ENCODE measurements at places on chromosomes 5 and 9.

DNA sequence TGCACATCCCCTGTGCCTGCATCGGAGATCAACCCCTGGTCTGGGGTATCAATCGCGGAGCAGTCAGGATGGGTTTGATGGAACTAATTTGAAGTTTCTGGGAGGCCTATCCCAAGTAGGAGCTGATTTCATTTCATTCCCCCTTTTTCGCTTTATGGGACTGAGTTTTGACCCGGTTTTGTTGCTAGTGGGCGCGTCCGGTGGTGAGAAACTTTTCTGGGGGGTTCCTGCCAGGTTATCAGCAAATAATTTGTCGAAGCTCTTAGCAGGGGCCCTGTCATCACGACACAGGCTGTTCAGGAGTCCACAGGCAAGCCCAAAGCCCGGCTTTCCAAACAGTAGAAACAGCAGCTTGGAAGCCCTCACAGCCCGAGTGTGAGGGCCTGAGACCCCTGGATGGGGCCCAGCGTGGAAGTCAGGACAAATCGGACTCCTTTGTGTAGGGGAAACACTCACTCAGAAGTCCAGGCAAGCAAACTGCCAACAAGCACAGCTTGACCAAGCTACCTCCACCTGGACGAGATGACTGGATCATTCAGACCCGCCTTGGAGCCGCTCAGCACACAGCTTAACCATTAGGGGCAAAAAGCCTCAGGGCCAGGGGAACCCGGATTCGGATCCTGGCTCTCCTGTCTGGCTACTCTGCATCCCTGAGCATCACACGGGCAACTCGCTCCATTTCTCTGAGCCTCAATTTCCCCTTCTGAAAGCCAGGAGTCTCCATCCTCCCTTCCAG is 64.4 kb upstream of the BARHL1 start:
- DNase-seq, result no peak

- no peak for DNase-seq
Observed at GRCh38 chr9:133811471-133811870, 73.3 kb upstream of the SARDH start.

- DNase-seq, result peak; percentile 31
Observed at GRCh38 chr5:90866333-90866732, 307.7 kb downstream of the ADGRV1 start.

DNA sequence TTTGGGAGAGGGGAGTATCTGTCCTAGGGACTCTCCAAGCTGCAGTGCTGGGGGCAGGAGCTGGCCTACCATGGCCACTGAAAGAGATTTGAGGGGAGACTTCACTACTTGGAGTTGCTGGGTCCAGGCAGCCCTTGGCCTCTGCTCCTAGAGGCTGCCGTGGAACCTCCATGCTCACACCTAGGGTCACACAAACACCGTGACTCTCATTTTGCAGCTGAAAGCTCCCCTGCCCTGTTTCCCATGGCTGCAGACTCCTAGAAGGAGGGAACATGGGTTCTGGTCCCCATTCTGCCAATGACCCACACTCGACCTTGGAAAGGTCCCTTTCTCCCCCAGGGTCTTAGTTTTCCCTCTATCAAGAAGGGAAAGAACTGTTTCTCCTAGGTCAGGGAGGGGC is 147.1 kb upstream of the PPP1R26 start:
- DNase-seq, result no peak

GRCh38 chr9:5178126-5178805 is 7.2 kb downstream of the INSL6 start:
- DNase-seq, result no peak

- DNase-seq, result no peak
Observed at GRCh38 chr9:128969491-128969890, 22.0 kb downstream of the NUP188 start.

DNA sequence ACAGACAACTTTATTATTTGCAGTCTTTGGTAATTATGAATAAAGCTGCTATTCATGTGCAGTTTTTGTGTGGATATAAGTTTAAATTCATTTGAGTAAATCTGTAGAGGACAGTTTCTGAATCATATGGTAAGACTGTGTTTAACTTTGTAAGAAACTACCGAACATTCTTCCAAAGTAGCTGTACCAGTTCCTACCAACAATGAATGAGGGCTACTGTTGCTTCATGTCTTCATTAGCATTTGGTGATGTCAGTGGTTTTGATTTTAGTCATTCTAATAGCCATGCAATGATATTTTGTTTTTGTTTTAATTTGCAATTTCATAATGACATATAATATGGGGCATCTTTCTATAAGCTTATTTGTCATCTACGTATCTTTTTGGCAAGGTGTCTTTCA is 501.3 kb upstream of the RORB start:
- peak; percentile 1 for DNase-seq

DNA sequence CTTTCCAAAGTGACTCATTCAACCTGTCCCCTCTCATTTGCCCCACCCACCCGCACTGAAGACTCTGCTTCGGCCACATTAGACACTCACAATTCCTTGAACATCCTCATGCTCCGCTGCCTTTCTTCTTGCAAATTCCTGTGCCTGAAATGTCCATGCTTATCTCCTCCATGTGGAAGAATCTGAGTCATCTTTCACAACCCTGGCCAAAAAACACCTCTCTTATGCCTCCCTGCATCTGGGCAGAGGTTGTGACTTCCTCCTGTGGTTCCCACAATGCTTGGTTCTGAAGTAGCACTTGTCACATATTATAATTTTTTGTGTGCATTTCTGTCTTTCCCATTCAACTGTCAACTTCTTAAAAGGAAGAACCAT is 238.6 kb downstream of the ENC1 start:
- no peak for DNase-seq

DNA sequence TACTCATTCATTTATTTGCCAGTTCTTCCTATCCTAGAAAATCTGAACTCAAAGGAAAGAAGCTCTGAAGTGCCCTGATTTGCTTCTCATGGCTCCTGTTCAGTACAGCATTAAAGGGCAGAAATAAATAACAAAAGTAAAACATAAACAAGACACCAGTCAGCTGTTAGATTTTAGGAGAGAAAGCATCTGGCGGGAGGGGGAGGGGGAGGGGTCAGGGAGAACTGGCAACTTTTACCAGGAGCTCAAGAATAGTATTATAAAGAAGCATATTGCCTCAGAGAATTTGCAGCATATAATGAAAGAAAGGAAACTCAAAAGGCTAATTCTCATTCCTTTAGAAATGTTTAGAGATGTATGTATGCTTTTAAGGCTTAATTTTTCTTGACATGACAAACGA is 68.1 kb downstream of the SEMA6A start:
- no peak for DNase-seq

GRCh38 chr5:84634256-84634655 is 249.6 kb upstream of the EDIL3 start:
- DNase-seq, result peak; percentile 7

GRCh38 chr5:119016125-119016774 is 27.9 kb upstream of the DTWD2 start:
- no peak for DNase-seq

DNA sequence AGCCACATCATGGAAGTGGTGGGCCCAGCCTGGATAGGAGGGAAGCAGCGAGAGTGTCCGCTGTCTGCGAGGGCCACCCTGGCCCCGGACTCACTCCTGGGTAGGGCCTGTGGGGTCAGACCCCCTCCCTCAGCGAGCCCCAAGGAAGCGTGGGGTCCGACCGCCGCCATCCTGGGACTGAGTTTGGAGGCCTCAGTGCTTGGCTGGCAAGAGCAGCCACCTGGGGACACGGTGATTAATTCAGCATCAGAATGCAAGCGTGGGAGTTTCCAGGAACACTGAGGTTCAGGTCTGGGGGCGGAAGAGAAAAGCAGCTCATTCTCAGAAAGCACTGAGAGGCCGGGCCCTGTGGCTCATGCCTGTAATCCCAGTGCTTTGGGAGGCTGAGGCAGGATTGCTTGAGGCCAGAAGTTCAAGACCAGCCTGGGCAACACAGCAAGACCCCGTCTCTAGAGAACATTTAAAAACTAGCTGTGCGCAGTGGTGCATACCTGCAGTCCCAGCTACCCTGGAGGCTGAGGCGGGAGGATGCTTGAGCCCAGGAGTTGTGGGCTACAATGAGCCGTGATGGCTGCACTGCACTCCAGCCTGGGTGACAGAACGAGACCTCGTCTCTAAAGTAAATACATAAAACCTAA is 18.3 kb upstream of the CAMSAP1 start:
- DNase-seq, result peak; percentile 81

DNA sequence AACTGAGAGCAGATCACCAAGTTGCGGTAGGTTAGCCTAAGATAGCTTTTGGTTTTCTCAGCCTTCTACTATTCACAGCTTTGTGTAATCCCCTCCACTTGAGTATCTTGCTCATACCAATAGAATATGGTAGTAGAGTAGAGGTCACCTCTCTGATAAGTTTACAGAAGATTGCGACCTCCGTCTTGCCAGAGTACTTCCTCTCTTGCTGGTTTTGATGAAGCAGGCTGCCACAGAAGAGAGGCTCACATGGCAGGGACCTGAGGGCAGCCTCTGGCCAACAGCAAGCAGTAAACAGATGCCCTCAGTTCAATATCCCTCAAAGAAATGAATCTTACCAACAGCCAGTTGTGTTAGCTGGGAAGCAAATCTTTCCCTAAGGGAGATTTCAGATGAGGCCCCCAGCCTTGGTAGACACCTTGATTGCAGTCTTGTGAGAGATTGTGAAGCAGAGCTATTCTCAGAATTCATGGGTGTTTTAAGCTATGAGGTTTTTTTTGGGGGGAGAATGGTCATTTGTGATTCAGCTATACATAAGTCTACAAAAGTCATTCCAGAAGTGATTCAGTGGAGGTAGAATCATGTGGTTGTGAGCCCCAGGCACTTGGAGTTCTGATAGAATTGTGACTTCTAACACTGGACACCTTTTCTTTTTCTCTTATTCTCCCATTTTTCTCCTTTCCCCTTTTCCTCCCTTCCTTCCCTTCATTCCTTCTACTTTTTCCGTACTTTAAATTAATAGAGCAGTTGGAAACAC is 22.7 kb upstream of the CDKN2B start:
- DNase-seq, result no peak

DNA sequence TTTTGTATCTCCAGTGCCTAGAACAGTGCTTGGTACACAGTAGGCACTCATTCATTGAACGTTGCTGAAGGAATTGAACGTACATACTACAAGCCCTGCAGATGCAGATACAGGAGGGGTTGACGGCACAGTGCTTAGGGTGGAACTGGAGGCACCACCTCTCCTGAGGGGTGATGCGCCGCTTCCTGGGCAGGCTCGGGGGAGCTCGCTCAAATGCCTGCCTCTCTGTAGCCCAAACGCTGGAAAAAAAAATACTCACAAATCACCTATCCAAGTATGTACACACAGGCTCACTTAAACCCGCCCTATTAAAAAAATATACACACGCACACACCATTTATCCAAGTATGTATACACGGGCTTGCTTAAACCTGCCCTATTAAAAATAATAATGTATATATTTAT is 536 bp upstream of the COMMD10 start:
- DNase-seq, result peak; percentile 35

GRCh38 chr5:116492016-116492623 is 82.5 kb downstream of the SEMA6A start:
- DNase-seq, result peak; percentile 94

- DNase-seq, result no peak
Observed at GRCh38 chr9:12680757-12681156, 12.4 kb upstream of the TYRP1 start.

DNA sequence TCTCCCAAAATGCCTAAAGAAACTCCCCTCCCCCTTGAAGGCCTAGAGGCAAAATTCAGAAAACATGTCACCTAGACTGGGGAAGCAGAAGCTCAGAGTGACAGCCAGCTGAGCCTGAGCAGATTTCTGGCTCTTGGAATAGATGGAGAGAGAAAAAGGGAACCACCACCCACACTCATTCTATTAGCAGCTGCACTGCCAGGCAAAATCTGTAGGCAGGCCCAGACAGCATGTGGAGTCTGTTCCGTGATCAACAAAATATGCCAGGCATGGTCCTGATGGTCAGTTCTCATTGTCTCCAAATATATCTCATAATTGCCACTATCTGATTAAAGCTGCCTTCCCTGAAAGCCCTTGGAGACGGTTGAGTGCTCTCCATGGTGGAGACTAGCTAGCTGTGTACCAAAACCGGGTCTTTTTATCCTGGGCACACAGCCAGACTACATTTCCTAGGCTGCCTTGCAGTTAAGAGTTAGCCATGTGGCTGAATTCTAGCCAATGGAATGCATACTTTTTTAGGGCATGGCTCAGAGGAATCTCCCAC is 131.7 kb upstream of the GPR151 start:
- DNase-seq, result no peak

DNA sequence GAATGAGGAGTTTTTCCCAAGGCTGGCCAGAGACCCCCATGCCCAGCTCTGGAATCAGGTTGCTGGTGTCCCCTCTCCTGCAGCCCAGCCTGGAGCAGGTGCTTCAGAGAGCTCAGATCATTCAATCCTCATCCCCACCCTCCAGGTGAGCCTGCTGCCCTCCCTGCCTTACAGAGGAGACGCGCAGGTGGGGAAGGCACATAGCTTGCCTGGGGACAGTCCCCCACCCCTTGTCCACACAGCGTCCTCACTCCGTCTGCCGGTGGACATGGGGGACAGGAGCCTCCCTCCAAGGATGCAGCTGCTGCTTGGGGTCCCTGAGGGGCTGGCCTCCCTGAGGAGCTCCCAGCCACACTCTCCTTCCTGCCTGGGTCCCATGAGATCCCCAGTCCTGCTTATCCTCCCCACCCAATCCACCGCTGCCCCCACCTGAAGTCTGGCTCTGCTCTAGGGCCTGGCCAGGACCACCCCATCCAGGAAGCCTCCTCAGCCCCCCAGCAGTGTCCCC is 17.1 kb upstream of the QSOX2 start:
- no peak for DNase-seq

- DNase-seq, result peak; percentile 48
Observed at GRCh38 chr5:133287500-133287899, 235.7 kb downstream of the HSPA4 start.

- no peak for DNase-seq
Observed at GRCh38 chr9:4061717-4062116, 238.2 kb downstream of the GLIS3 start.

- no peak for DNase-seq
Observed at GRCh38 chr5:88854769-88855168, 28.2 kb downstream of the MEF2C start.

DNA sequence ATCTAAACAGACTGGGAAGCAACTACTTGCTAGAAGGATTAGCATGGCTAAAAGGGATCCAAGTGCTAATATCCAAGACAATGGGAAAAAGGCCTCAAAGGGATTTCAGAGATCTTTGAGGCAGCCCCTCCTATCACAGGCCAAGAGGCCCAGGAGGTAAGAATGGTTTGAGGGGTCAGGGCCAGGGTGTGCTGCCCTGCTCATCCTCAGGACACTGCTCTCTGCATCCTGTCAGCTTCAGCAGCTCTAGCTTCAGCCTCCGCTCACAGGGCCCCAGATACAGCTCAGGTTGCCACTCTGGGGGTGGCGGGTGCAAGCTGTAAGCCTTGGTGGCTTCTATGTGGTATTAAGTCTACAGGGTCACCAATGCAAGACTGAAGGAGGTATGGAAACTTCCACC is 278.7 kb downstream of the PARP8 start:
- no peak for DNase-seq
